Lung (tissue), 17 donors: ENCODE measurements at places on chromosomes 1 and 21. TPM values are rescaled to one million over a fixed set of nuclear protein-coding genes. Genes with fewer than 3 reads are reported as not detected.
A peak's percentile ranks its signal among the peaks of the same experiment; 100 is the strongest.

DNA sequence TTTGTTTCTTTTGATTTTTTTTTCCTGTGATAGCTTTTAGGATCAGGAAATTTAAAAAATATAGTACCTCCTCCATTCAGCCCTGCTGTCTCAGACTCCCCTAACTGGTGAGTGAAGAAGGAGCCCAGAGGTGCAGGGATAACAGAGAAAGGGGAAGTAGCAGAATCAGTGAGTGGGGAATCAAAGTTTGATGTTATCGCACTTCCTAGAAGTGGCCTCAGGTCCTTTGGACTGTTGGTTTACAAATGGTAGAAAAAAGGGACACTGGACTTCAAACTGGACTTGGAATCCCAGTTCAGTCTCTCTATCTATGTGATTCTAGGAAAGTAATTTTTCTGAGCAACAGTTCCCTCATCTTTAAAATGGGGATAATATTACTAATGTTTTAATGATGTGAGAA lies 99.5 kb downstream of the FGGY start:
- H3K27me3 ChIP-seq, result no peaks in the 10 kb centered on the region
- H3K27ac ChIP-seq, result no peak overlapping the region

DNA sequence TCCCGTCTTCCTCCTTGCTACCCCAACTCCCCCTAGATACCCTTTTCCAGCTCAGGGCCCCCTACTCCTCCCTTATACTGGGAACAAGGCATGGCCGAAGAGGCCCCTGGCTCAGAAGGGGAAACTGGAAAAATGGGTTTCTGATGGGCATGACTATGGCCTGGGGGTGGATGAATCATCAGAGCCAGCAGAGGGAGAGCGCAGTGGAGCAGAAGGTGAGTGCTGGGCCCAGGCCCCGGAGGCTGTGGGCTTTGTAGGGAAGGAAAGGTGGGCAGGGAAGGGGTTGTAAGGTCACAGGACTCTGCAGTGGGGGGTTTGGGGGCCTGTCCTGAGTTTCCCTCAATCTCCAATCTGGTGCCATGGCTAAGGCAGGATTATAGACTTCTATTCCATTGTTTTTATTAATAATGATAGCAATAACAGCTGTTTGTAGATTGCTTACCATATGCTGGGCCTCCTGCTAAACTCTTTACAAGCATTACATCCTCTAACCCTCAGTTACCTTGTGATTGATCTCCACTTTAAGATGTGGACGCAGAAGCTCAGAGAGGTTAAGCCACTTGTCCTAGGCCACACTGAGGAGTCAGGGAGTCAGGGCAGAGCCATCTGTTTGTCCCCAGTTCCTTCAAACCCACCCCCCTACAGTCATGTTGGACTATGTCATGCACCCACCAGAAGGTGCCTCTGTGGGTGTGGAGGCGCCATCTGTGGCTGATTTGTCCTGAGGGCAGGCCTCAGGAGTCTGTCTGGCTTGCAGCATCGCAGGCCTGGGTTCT lies 36.2 kb upstream of the ZNF362 start:
- no peaks in the 10 kb centered on the region for H3K27me3 ChIP-seq
- no peaks in the 10 kb centered on the region for H3K36me3 ChIP-seq
- no peaks in the 10 kb centered on the region for H3K4me1 ChIP-seq

- DNase-seq, result no peak
- H3K36me3 ChIP-seq, result no peaks in the 10 kb centered on the region
- no peak overlapping the region for H3K27ac ChIP-seq
- H3K27me3 ChIP-seq, result no peaks in the 10 kb centered on the region
Measured at GRCh38 chr1:231634323-231635013, 7.9 kb downstream of the DISC1 start.

GRCh38 chr1:219548386-219548785 lies 64.5 kb downstream of the ZC3H11B start:
- H3K36me3 ChIP-seq, result no peaks in the 10 kb centered on the region
- no peak for DNase-seq
- H3K27me3 ChIP-seq, result no peaks in the 10 kb centered on the region
- H3K27ac ChIP-seq, result no peak overlapping the region

GRCh38 chr1:150053926-150054325 lies 13.7 kb upstream of the VPS45 start:
- no peak for DNase-seq
- H3K36me3 ChIP-seq, result no peaks in the 10 kb centered on the region
- no peaks in the 10 kb centered on the region for H3K27me3 ChIP-seq
- no peak overlapping the region for H3K4me3 ChIP-seq
- no peaks in the 10 kb centered on the region for H3K4me1 ChIP-seq

DNA sequence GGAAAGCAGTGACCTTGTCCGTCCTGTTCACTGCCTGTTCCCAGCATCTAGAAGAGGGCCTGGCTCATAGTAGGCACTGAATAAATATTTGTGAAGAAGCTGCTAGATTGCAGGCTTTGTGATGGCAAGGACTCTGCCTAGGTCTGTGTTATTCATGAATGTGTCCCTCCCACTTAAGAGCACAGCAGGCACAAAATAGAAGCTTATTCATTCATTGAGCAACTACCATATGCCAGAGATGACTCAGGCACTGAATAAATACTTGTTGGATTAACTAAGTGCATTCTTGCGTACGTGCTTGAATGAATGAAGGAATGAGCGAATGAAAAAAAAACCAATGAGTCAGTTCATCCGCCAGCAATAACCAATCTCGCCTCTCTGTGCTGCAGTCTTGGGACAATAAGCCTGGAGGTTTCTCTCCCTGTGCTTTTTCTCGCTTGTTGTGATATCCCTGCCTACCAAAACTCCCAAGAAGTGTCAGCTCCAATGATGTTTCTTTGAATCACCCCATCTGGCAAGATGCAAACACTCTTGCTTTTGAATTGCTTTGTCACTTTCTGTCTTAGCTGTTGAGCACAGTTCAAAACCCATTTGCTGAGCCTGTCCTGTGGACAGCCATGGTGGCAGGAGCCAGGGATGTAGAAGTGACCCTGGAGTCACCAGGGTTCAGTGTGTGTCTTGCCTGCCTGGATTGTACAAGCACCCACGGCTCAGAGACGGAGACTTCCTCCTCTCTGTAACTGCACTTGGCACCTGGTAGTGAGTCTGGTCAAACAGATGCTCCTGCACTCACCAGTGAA lies 143.9 kb downstream of the KAZN start:
- H3K27ac ChIP-seq, result peak overlapping the region; percentile 61
- DNase-seq, result peak; percentile 35
- no peak overlapping the region for H3K4me3 ChIP-seq
- no peaks in the 10 kb centered on the region for H3K36me3 ChIP-seq

WNT4 gene
- total RNA-seq, result 4.2 TPM
